ENCODE measurements at places on chromosomes 7 and 10. TPM values are rescaled to one million over a fixed set of nuclear protein-coding genes. Genes with fewer than 3 reads are reported as not detected.

DNA sequence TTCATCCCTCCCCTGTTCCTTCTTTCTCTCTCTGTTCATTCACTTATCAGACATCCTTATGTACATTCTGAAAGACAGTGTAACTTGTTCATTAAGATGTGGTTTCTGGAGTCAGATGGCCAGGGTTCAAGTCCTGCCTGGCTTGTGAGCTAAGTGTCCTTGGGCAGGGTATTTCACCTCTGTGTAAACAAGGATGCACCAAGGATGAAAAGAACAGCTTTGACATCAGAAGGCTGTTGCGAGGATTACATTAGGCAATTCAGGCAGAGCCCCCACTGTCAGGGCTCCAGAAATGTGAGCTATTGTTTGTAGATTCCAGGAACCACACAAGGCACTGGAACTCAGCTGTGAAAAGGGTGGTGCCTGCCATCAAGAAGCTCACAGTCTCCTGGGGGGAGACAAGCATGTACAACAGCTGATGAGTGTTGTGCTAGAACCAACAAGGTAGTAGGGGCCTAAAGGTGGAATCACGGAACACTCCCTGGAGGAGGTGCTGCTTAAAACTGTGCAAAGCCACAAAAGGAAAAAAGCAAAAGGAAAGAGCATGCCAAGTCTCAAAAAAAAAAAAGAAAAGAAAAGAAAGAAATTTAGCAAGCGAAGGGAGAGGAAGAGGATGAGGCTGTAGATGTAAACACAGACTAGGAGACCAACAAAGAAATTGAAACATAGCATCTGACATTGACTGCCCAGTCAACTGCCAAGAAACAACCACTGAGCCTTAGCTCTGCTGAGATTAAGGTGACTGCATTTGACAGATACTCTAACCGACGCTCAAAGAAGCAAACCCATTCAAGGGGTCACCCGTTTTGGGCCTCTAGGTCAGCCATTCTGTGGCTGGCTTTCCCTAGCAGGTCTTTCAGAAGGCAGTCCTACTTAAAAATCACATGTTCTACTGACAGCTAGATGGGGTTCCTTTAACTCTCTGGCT lies 12.5 kb downstream of the PDLIM1 start:
- no peaks in the 10 kb centered on the region for H3K27me3 ChIP-seq
- DNase-seq = peak; percentile 81
- H3K4me3 ChIP-seq = no peak overlapping the region
- peaks cover 63% of the 10 kb centered on the region for H3K4me1 ChIP-seq
- H3K36me3 ChIP-seq = no peaks in the 10 kb centered on the region

DNA sequence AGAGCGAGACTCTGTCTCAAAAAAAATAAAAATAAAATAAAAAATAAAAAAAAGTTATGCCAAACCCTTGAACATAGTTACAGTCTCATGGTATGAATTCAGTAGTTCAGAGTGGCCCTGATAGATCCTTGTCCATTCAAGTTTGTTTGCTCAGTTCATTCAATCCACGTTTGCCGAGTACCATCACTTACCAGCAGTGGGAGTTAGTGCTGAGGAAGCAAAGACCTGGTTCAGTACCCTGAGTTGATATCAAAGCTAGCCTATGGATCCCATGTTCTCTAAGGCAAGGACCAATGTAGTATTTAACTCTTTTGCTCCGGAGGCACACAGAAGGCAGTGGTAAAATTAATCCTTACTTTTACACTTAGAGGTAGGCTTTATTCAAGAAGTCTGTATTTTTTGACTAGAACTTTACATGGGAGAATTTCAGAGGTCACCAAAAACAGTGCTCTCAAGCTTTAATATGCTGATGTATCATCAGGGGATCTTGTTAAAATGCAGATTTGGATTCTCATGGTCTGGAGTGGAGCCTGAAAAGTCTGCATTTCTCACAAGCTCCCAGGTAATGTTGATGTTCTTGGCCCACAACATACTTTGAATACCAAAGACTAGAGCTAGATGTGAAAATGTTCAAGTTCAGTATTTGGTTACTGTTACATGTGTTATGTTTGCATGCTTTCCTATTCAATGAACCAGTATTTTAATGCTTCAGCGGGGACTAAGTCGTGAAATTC lies 38.1 kb upstream of the HBP1 start:
- no peaks in the 10 kb centered on the region for H3K27me3 ChIP-seq
- H3K27ac ChIP-seq = no peak overlapping the region
- H3K4me3 ChIP-seq = no peak overlapping the region
- no peaks in the 10 kb centered on the region for H3K4me1 ChIP-seq
- no peak for DNase-seq

- no peak for DNase-seq
- no peak overlapping the region for H3K27ac ChIP-seq
- peaks cover 6% of the 10 kb centered on the region for H3K4me1 ChIP-seq
- H3K4me3 ChIP-seq = no peak overlapping the region
- no peaks in the 10 kb centered on the region for H3K36me3 ChIP-seq
- no peaks in the 10 kb centered on the region for H3K27me3 ChIP-seq
Measured at GRCh38 chr7:28643188-28643569, 230.9 kb downstream of the CREB5 start.

COPS6 gene
- total RNA-seq = 42.6 TPM

LIPN gene
- 25.8 TPM for total RNA-seq

PPP1R17 gene
- total RNA-seq = not detected
